ENCODE measurements at places on chromosomes 5 and 9.

- H3K36me3 ChIP-seq = no peaks in the 10 kb centered on the region
- H3K27ac ChIP-seq = no peak overlapping the region
- H3K4me1 ChIP-seq = no peaks in the 10 kb centered on the region
Measured at GRCh38 chr5:173789031-173789920, 98.9 kb upstream of the CPEB4 start.

DNA sequence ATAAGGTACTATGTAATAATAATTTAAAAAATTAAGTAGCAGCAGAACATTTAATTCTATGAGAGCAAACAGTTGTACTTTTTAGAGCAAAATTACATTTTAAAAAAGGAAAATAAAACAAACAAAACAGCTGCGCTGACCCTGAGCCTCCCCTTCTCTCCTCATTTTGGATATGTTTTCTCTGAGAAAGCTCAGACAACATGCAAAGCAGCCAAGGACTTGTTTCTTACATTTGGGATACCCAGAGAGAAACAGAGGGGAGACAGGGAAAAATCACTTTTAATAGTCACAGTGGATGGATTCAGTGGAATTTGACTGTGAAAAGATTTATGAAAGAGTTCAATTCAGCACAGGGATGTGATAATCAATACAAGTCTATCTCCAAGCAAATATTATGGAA, 299.2 kb downstream of the EBF1 start:
- no peak overlapping the region for H3K4me3 ChIP-seq
- no peak for DNase-seq
- peaks cover 6% of the 10 kb centered on the region for H3K36me3 ChIP-seq

GRCh38 chr5:173010547-173011464, 27.2 kb downstream of the ATP6V0E1 start:
- peaks cover 9% of the 10 kb centered on the region for H3K36me3 ChIP-seq
- H3K27me3 ChIP-seq = no peaks in the 10 kb centered on the region
- H3K27ac ChIP-seq = no peak overlapping the region
- H3K4me1 ChIP-seq = no peaks in the 10 kb centered on the region
- H3K4me3 ChIP-seq = no peak overlapping the region

DNA sequence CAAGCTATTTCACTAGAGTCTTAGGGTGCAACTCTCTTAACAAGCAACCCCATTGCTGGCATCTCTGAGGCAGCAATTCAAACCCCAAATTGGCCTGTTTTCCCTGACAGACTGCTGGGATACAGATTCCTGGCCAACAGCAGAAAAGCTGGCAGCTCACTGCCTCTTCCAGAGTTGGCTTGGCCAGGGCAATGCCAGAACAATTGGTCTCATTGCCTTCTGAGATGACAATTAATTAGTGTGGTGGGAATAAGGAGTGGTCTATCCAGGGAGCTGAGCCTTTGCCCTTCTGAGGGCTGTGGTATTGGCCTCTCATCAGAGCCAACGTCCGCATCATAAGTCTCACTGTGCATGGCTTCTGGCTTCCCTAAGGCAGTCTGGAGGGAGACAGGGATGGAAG, 183.2 kb downstream of the GNAQ start:
- H3K27me3 ChIP-seq = no peaks in the 10 kb centered on the region
- DNase-seq = no peak
- H3K4me1 ChIP-seq = peaks cover 69% of the 10 kb centered on the region

DNA sequence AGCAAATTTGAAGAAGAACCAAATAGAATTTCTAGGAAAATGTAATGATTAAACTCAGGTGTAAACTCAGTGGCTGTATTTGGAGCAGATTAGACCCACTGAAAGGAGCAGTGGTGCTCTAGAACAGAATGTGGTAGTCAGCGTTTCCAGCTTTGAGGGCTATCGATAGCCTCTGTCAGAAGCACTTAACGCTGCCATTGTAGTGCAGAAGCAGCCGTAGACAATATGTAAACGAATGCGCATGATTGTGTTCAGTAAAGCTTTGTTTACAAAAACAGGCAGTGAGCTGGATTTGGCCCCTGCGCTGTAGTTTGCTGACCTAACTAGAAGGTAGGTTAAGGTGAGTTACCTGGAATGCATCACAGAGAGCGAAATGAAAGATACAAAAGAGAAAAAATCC, 72.0 kb downstream of the FAM78A start:
- H3K27ac ChIP-seq = no peak overlapping the region
- no peaks in the 10 kb centered on the region for H3K27me3 ChIP-seq
- H3K36me3 ChIP-seq = peaks cover 68% of the 10 kb centered on the region
- no peak for DNase-seq

DNA sequence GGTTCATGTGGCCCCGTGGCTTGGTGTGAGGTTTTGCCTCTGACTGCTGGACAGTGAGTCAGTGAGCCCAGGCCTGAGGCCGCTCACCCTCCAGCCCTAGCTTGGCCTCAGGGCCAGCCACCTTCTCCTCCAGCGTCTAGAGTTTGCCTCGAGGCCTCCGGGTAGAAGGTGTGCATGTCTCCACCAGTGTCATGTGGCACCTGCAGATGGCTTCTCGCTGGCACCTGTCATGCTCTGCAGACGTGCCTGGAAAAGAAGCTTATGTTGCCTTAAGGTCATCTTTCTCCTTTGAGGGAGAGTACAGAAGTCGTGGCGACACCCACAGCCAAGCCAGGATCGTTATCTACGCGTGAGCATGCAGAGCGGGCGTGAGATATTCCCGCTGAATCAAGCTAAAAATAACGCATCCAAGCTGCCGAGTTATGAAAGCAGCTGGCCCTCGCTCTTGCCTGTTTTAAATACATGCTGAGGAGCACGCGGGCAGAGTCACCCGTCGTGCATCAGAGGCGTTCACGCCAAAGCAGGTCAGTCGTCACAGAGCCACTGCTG, 79.7 kb upstream of the FCN2 start:
- no peaks in the 10 kb centered on the region for H3K4me1 ChIP-seq
- no peak overlapping the region for H3K27ac ChIP-seq
- H3K4me3 ChIP-seq = no peak overlapping the region
- no peaks in the 10 kb centered on the region for H3K36me3 ChIP-seq
- H3K27me3 ChIP-seq = no peaks in the 10 kb centered on the region

- no peaks in the 10 kb centered on the region for H3K36me3 ChIP-seq
- no peaks in the 10 kb centered on the region for H3K27me3 ChIP-seq
- DNase-seq = no peak
- no peaks in the 10 kb centered on the region for H3K4me1 ChIP-seq
- H3K27ac ChIP-seq = no peak overlapping the region
- H3K4me3 ChIP-seq = no peak overlapping the region
Measured at GRCh38 chr5:51414516-51414915, 31.3 kb downstream of the ISL1 start.

GRCh38 chr9:27372615-27373014, 75.7 kb upstream of the EQTN start:
- DNase-seq = no peak
- H3K36me3 ChIP-seq = no peaks in the 10 kb centered on the region
- H3K27me3 ChIP-seq = no peaks in the 10 kb centered on the region
- H3K4me1 ChIP-seq = no peaks in the 10 kb centered on the region
- H3K27ac ChIP-seq = no peak overlapping the region

DNA sequence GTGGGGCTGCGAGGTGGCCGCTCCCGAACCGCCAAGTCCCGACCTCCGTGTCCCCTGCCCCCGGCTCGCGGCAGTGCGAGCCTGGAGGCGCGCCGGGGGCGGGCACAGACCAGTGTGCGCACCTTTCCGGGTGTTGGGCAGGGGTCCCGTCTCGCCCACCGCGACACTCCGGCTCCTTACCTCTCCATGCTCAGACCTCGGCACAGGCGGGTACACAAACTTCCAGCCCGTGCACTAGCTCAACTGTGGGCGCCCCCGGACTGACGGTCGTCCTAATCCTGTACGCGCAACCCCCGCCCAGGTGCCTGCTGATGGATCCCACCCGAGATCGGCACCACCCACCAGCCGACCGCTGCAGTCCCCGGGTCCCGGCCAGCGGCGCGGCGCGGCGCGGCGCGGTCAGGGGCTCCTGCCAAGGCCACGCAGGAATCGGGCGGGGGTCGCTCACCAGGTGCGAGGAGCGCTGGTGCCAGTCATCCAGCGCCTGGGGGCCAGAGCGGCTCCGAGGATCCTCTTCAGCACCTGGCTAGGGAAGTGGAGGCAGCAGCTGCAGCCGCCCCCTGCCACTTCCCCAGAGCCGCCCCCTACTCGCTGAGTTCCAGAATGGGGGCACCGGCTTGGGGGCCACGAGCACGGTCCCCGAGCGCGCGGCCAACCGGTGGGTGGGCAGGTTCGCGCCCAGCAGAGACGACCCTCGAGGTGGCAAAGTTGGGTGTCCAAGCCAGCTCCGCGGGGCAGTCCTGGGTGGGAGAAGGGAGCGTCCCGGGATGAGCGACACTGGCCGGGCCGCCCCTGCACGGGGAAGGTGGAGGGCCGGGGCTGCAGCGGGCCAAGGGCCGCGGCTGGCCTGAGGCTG, 511 bp downstream of the SEMA5A start:
- DNase-seq = no peak
- H3K4me3 ChIP-seq = no peak overlapping the region
- no peaks in the 10 kb centered on the region for H3K36me3 ChIP-seq
- no peaks in the 10 kb centered on the region for H3K27me3 ChIP-seq
- H3K27ac ChIP-seq = no peak overlapping the region

DNA sequence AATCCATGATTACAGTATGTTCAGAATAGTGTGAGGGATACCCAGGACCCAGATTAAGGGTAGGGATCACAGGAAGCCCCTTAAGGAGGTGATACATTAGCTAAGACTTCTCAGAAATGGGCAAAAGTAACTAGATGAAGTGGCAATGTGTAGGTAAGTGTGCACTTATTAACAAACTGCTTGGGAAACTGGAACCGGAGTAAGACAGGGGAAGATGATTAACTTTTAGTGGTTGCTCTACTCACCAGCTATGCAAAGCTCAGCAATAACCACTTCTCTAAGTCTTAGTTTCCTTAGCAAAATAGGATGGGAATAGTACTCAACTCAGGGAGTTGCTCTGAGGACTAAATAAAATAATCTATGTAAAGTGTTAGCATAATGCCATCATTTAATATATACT, 182.2 kb downstream of the MCTP1 start:
- no peak overlapping the region for H3K4me3 ChIP-seq
- H3K27ac ChIP-seq = no peak overlapping the region
- no peaks in the 10 kb centered on the region for H3K27me3 ChIP-seq
- no peak for DNase-seq

DNA sequence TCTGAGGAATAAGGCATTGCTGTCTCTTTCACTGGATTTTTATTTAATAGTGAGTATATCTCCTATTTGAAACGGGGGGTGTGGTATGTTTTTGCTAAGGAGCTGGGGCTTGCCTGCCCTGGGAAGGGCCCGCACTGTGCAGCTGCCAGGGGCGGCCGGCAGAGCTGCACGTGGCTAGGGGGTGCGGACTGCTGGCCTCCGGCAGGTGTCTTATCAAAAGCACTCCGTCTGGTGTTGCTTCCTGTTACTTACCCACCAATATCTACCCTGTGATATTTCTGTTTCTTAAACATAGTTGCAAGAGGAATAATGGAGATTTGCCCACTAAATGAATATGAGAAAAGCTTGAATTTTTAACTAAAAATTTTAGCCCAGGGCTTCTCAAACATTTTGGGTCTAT, 232.0 kb downstream of the IRX1 start:
- peaks cover 53% of the 10 kb centered on the region for H3K4me1 ChIP-seq
- DNase-seq = peak; percentile 91
- no peaks in the 10 kb centered on the region for H3K36me3 ChIP-seq
- peak overlapping the region; percentile 86 for H3K27ac ChIP-seq
- H3K4me3 ChIP-seq = no peak overlapping the region

- no peaks in the 10 kb centered on the region for H3K4me1 ChIP-seq
- no peak overlapping the region for H3K27ac ChIP-seq
- H3K4me3 ChIP-seq = no peak overlapping the region
- H3K36me3 ChIP-seq = no peaks in the 10 kb centered on the region
Measured at GRCh38 chr5:1708592-1709141, 91.0 kb downstream of the MRPL36 start.

DNA sequence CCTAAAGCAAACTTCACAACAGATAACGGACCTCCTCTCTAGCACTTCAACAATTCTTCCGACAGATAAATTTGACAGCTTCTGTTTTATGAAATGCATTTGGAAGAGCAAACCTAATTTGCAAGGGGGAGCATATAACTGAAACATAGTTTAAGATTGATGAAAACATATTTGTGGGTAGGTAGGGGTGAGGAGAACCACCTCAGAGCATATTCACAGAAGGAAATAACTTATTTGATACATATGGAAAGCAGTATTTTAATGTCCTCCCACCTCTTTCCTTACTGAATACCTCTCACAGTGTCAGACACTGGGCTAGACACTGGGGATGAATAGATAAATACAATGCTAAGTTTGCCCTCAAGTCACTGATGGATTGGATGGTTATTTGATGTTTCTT, 384.8 kb downstream of the MAT2B start:
- no peaks in the 10 kb centered on the region for H3K36me3 ChIP-seq
- no peak for DNase-seq
- H3K27me3 ChIP-seq = no peaks in the 10 kb centered on the region

- no peaks in the 10 kb centered on the region for H3K27me3 ChIP-seq
- H3K27ac ChIP-seq = no peak overlapping the region
- DNase-seq = no peak
- H3K4me3 ChIP-seq = no peak overlapping the region
Measured at GRCh38 chr5:110561510-110561909, 165.0 kb downstream of the TMEM232 start.

- no peak overlapping the region for H3K4me3 ChIP-seq
- no peak for DNase-seq
- H3K27ac ChIP-seq = no peak overlapping the region
- no peaks in the 10 kb centered on the region for H3K4me1 ChIP-seq
Measured at GRCh38 chr9:92680166-92681119, 10.5 kb upstream of the IPPK start.

DNA sequence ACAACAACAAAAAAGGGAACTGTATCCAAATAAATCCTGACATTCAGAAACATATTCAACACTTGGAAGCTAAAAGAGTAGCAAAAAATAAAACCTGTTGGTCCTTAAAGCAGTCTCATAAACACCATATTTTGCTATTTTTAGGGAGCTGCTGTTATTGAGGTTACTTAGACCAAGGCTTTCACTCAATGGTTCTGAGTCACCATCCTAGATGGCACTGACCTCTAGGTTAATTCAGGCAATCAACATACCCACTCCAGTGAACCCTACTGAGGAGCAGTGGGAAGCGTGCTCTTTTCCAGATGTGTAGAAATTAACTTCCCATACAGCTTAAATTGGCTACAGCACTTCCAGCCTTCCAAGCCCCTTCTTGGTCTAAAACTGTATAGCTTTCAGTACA, 5.2 kb downstream of the GNAQ start:
- H3K4me3 ChIP-seq = peak overlapping the region; percentile 15
- no peak overlapping the region for H3K27ac ChIP-seq
- no peaks in the 10 kb centered on the region for H3K27me3 ChIP-seq
- peaks cover 15% of the 10 kb centered on the region for H3K36me3 ChIP-seq

GRCh38 chr5:20537911-20538703, 550.1 kb upstream of the CDH18 start:
- H3K4me1 ChIP-seq = peaks cover 23% of the 10 kb centered on the region
- H3K36me3 ChIP-seq = no peaks in the 10 kb centered on the region
- no peak overlapping the region for H3K4me3 ChIP-seq
- no peak for DNase-seq
- H3K27ac ChIP-seq = no peak overlapping the region
- no peaks in the 10 kb centered on the region for H3K27me3 ChIP-seq

- no peak for DNase-seq
- H3K27me3 ChIP-seq = no peaks in the 10 kb centered on the region
- H3K4me3 ChIP-seq = no peak overlapping the region
- H3K36me3 ChIP-seq = no peaks in the 10 kb centered on the region
- no peak overlapping the region for H3K27ac ChIP-seq
Measured at GRCh38 chr5:85896514-85896913, 721.2 kb upstream of the COX7C start.

- no peak for DNase-seq
- no peaks in the 10 kb centered on the region for H3K27me3 ChIP-seq
- no peak overlapping the region for H3K4me3 ChIP-seq
- H3K4me1 ChIP-seq = peaks cover 41% of the 10 kb centered on the region
Measured at GRCh38 chr5:139278540-139279274, 14.8 kb upstream of the MATR3 start.

All from DND-41 (cell line).